ENCODE measurements at places on chromosomes 6 and 20.

- DNase-seq = no peak
Measured at GRCh38 chr20:14295238-14295637, 42.2 kb downstream of the FLRT3 start.

GRCh38 chr6:155116571-155116910 is 121.4 kb downstream of the TIAM2 start:
- DNase-seq = no peak

- DNase-seq = no peak
Measured at GRCh38 chr20:15976047-15976736, 597.1 kb downstream of the KIF16B start.

GRCh38 chr6:106886922-106887797 is 87.4 kb downstream of the CD24 start:
- no peak for DNase-seq

- DNase-seq = no peak
Measured at GRCh38 chr20:38893565-38894090, 32.6 kb upstream of the FAM83D start.

- DNase-seq = no peak
Measured at GRCh38 chr6:81565071-81565470, 187.4 kb downstream of the TENT5A start.
